ENCODE measurements at places on chromosomes 3 and 15. TPM values are rescaled to one million over a fixed set of nuclear protein-coding genes. Genes with fewer than 3 reads are reported as not detected.

DNA sequence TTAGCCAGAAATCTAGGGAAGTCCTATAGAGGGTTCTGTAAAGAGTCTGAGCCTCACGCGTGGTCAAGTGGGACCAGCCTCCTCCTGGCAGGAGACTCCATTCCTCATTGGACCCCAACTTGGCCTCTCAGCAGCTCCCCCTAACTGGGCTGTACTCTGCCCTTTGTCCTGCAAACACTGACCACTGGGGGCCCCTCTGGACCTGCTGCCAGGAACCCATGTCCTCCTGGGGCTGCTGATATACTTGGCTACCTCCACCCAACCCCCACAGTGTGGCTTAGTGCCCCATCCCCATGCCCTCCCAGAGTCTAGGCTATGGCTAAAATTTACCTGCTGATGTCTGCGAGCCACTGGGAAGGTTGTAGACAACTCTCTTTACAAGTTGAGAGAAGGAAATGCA, 62.7 kb downstream of the UBP1 start:
- no peak for DNase-seq

PP2D1 gene
- total RNA-seq, result not detected

DNA sequence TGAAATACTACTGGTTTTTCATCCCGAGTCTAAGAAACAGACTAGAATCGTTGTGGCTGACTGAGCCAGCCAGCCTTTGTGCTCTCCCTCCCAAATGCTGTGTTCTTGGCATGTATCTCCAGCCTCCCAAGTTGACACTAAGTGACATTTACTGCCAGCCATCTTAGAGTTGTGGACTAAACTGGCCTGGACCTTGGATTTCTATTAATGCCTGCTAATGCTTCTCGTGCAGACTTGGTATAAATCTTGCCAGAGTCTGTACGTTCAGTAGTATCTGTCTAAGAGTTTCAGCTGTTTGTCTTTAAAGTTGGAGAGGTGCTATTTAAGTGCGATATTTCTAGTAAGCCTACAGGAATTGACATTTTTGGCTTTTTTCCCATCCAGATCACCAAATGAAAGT, 166.6 kb upstream of the BHLHE40 start:
- no peak for DNase-seq

DNA sequence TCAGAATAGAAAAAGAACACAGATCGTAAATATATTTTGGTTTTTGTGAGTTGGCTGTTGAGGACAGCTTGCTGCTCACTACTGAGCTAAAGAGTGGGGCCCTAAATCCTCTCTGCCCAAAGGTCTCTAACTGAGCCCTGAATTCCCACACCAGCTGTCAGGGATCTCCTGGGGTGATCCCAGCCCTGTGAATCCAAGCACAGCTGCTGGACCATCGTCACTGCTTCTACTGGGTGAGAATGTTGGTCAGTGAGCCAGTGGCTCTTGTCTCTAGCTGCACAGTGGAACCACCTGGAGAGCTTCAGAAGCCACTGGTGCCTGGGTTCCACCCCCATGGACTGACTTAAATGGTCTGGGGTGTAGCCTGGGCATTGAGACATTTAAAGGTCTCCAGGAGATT, 90.5 kb upstream of the IL12A start:
- no peak for DNase-seq

ANKRD63 gene
- 1.0 TPM for total RNA-seq

GRCh38 chr15:76903251-76903681, 1.9 kb downstream of the SCAPER start:
- no peak for DNase-seq

GRCh38 chr3:89955156-89955555, 847.7 kb downstream of the EPHA3 start:
- no peak for DNase-seq
